ENCODE measurements at places on chromosomes 2 and 18.

- DNase-seq, result no peak
Measured at GRCh38 chr2:196080526-196080925, 11.9 kb upstream of the DNAH7 start.

- no peak for DNase-seq
Measured at GRCh38 chr2:101811226-101812015, 113.9 kb downstream of the MAP4K4 start.

DNA sequence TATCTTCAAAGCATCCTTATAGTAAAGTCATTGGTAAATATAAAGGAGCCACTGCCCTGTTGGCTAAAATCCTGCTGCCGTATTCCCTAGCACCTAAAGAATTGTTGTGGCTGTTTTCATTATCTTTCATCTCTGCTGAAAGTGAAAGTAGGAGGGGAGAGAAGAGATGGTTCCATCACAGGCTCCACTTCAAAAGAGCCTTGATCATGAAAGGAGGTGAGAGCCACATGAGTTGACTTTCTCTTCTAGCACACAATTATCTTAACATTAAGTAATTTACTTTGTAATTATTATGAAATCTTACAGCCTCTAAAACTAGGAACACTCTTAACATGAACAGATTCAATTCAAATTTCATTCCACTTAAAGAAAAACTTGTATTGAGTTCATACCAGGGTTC is 1050.9 kb upstream of the LRRTM1 start:
- DNase-seq, result no peak

GRCh38 chr2:128986026-128986715 is 667.5 kb upstream of the HS6ST1 start:
- no peak for DNase-seq

GRCh38 chr18:46293742-46294181 is 189.6 kb downstream of the HAUS1 start:
- DNase-seq, result no peak

DNA sequence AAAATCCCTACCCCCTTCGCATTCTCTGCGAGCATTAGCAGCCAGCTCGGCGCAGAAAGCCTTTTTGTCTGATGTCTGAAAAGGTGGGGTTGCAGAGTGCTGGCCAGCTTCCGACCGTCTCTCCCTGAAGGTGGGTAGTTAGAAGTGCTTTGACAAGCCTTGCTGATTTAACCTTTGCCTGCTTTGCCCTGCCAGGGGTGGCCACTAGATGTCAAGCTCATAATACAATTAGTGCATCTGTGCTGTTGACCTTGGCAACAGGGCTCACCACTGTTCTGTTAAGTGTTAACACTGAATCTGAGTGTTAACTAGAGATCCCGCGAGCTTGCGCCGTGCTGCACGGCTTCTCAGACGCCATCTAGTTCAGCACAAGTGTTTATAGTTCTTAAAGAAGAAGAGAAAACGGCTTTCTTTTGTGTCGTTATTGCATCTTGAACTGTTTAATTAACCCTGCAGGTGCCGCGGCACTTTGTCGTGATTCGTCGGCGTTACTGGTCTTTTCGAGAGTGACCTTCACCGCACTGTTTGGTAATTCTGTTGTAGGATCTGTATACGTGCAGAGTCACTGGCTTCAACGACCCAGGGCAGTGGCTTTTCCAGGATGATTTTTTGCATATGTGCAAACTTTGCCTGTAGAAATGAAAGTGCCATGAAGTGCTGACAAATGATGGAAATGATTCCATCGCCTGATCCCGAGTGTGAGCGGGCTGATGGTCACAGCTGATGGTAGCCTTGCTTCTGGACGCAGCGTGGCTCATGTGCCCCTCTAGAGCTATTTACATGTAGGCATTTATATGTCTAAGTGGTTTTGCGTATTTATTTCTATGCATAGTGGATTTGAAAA is 5.5 kb downstream of the SALL3 start:
- DNase-seq, result peak; percentile 48

DNA sequence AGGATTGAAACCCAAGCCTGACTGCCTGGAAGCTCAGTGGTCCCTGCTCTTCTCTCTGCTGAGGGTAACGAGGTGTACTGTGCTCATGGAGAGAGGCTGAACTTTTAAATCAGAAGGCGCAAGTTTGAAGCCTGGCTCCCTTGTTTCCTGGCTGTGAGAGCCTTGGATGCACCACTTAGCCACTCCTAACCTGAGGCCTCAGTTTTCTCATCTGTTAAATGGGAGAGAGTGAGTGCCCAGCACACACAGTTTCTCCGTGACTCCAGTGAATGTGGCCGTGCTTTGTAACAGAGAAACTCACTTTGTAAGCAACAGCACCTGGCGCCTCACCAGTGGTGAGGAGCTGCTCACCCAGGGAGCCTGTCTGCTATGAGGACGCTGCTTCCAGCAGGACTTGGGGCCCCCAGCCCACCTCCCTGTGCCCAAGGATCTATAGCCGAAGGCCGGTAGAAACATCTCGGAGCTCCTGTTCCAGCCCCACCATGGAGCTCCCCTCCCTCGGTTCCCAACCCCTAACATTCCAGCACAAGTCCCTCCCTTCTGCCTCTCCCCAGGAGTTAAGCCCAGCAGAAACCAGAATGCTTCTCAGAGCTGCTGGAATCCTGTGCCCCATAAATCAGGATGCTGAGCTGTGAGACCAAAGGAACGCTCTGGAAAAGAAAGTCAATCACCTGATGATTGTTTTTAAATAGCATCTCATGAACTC is 20.3 kb upstream of the KCNK3 start:
- DNase-seq, result no peak

DNA sequence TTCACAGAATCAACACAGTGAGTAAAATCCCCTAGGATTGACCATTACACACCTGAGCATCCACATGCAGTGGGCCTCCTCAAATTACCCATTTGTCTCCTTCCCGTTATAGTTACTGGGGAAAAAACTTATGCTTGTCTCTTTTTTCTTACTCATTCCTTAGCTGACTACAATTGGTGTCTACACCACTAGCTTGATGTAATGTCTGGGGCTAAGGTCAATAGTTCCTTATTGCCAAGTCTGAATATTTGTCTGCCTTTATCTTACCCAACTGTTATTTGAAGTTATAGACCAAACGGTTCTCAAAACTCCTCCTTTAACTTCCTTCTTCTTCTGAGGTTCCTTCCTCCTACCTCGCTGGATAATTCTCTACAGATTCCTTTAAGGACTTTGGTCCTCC is 41.9 kb upstream of the TMEM17 start:
- DNase-seq, result no peak

GRCh38 chr2:60741576-60741975 is 14.5 kb upstream of the PAPOLG start:
- no peak for DNase-seq

DNA sequence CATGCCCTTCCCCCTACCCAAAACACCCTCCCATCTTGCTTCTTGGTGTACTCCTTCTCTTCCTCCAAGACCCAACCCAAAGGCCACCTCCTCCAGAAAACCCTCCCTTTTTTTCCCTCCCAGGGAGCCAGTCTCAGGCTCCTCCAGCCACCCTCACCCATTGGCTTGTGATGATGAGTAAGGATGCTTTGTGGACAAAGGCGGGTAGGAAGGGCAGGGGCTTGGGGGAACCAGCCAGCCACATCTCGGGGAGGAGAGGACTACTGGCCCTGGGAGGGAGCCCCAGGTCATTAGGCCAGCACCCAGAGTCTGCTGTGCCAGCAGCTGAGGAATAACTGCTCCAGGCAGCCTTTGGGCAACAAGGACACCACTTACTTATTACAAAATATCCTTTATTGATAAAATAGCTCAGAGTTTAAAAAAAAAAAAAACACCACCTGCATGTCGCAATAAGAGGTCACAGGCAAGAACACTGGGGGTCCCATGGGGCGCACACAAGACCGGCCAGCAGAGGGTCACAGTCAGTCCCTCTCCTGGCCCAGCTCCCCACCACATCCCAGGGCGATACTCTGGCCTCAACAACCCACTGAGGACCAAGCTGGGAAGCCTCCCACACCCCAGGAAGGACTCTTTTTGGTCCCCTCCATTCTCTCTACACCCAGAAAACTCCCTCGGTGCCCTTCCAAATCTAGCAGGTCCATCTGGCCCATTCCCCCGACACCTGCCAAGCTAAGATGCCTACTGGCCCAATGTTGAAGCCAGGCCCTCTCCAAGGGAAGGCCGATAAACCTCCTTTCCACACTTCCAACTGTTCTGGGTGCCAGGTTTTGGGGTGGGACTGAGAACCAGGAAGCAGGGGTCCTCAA is 3.6 kb downstream of the ADRA2B start:
- no peak for DNase-seq

DNA sequence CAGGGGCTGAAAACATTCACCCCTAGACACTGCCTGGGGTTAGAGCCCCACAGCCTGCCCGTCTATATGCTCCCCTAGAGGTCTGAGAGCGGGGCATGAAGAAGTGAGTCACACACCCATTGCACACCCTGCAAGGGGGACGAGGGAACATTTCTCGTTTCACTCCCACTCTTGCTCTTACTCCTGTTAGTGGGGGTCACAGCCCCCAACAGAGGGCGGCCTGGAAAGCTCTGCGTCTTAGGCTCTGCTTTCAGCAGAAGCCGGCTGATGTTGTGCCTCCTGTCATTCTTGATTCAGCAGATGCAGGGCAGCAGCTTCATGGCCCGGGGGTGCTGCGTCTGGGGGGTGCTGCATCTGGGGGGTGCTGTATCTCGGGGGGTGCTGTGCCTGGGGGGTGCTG is 141.3 kb downstream of the ASB1 start:
- no peak for DNase-seq

DNA sequence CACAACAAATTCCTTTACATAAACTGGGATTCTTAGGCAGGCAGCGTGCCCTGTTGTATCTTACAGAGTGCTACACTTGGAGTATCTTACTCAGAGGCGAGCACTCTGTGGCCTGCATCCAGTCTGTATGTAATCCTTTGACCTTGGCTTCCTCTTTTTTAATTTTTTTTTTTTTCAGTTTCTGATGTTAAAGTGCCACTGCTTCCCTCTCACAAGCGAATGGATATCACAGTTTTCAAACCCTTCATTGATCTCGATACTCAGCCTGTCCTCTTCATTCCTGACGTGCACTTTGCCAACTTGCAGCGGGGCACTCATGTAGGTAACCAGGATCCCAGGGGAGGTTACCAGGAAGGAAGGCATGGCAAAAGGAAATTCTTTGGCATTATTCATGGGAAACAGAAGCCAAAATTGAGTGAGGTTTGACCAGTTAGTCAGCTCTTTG is 40.4 kb downstream of the GRHL1 start:
- no peak for DNase-seq

DNA sequence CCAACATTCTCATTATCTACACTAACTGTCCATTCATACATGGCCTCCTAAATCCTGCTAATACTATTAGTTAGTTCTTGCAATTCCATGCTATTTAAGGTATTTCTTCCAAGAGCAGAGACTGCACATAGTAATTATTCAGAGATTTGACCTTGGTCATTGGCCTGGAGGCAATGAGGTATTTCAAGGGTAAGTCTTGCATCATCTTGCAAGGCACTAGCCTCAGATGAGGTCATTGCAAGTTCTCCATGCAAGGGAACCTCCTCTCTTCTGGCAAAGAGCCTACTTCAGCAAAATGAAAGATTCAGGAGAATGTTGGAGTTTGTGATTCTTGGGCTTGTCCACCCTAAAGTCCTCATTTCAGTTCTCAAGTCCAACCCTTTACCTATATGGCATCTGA is 48.5 kb upstream of the IKZF2 start:
- DNase-seq, result no peak

GRCh38 chr2:129797489-129798300 is 181.8 kb upstream of the RAB6C start:
- DNase-seq, result no peak

GRCh38 chr2:133171393-133172004 is 396.8 kb downstream of the NCKAP5 start:
- DNase-seq, result peak; percentile 43

DNA sequence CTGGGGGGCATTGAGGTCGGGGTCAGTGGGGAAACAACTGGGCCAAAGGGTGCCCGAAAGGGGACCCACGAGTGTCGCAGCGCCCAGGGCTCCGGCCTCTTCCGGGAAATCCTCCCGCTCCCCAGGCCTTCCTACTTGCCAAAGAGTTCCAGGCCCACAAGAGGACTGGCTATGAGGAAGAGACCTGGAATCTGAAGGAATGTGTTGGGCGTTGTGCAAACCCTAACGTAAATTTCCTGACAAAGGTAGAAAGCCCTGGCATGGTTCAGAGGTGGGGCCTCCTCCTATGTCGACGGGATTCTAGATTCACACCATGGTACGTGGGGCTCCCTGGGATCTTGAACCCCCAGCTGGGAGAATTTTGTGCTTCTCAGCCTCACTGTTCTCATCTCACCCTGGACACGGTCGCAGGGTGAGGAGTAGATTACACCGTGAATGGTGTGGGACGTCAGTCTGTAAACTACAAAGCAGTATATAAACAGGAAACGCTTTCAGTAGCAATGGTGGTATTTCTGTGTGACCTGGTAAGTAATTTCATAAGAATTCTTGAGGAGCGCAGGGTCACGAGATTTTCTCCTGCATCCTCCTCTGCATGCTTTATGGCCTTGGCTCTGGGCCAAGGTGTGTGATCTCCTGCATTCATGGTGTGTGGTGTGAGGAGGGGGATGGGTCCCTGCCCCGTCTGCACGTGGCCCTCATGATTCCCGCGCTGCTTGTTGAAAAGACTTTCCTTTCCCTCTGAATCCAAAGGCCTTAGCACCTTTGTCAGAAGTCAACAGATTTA is 868 bp downstream of the HSBP1L1 start:
- peak; percentile 62 for DNase-seq

DNA sequence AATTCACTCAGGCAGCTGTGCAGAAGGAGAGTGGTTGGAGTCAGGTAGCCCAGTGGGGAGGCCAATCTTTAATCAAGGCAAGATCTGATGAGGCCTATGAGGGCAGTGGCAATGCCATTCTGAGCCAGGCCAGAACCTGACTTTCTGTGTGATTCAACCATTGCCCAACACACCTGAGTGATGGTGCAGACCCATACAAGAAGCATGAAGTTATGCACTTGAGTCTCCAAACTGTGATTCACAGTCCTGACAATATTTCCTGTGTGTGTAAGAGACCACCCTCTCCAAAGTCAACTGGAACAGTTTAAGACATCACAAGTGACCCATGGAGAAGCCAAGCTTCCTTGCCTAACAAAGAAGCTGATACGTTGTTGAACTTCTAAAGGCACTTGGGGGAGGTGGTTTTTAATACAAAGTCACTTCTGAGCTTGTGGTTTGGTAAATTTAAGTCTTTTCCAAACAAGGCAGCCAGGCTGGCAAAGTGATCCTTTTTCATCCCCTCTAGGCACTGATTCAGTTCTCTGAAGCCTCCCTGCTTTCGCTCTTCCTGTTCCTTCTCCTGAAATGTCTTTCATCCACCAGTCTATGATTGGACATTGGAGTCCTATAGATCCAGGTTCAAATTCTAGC is 49.0 kb downstream of the VSNL1 start:
- DNase-seq, result no peak

DNA sequence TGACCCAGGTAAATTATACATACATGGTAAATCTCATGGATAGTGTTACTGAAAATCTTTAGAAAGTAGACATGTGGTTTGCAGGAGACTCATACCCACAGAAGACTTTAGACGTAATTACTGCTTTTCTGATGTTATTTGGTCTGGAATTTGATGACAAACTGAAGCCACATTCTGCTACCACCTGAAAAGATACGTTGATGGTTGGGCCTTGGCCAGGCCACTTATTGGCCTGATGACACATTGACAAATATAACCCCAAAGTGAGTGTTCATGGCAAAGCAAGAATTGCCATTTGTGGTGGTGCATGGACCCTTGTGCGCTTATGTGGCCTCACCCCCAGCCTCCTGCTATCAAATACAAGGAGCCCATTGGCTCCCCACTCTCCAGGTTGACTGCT is 155.6 kb downstream of the METTL4 start:
- DNase-seq, result no peak

Measured in urothelium cell line (cell line).